RWPE2 (cell line): ENCODE measurements at places on chromosomes 16 and 17.

DNA sequence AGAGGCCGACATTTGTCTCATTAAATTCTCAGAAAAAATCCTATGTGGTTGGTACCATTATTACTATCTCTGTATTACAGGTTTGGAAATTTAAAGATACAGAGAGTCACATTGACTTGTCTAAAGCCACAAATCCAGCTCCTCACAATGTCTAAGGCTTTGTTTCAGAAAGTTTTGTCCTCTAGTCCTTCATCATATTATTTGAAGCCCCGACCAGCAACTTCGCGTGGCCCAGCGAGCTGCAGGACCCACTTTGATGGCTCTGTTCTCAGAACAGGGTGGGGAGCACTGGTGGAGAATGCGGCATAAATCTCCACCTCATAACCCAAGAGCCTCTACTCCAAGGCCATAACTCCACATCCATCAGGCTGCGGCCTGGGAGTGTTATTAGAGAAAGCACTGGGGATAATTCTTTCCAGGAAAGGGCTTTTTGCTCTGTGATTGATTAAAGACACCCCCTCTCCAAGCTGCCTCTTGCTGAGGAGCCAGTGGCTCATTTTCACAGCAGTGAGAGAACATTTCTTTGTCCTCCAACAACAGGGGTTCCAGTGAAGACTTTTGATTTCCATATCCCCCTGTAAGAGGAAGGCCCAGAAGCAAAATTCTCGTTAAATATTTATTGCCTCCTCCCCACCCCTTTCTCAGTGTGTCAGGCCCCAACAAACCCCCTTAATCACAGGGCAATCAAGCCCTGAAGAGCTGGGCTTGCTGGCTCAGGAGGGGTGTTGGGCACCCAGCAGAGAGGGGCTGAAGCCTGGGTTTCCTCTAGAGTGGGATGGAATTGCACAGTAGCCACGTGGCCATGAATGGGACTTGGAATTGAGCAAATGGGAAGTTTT is 113.7 kb upstream of the CDH11 start:
- no peak for DNase-seq

DNA sequence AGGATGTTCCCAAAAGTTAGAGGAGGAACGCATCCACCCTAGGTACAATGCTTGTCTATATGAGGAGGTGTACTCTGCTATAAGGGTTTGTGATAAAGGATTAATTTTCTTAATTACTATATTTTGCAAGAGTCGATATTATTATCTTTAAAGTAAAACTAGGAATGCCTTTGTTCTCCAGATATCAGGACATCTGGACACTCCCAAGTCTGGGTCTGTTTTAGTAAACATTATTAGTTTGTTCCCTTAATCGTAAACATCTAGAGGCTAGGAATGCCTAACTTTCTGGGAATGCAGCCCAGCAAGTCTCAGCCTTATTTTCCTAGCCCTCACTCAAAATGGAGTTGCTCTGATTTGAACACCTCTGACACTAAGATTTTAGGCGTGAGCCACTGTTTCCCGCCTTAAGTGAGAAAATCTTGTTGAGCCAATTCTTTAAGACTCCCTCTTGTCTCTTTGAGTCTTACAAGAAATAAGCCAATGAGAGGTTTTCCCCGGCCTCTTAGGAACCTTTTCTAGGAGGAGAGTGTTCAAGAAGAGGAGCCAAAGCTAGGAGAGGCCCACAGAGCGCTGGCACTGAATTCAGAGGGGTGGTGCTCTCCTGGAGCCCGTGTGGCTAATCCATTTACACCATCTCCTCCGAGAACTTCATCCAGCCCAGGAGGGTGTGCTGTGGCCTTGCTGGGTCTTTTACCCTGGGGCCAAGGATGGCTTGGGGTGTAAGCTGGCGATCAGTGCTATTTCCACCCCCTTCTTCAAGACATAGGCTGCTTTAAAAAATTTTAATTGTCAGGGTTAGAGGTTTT is 40.9 kb downstream of the SMARCE1 start:
- DNase-seq: no peak

DNA sequence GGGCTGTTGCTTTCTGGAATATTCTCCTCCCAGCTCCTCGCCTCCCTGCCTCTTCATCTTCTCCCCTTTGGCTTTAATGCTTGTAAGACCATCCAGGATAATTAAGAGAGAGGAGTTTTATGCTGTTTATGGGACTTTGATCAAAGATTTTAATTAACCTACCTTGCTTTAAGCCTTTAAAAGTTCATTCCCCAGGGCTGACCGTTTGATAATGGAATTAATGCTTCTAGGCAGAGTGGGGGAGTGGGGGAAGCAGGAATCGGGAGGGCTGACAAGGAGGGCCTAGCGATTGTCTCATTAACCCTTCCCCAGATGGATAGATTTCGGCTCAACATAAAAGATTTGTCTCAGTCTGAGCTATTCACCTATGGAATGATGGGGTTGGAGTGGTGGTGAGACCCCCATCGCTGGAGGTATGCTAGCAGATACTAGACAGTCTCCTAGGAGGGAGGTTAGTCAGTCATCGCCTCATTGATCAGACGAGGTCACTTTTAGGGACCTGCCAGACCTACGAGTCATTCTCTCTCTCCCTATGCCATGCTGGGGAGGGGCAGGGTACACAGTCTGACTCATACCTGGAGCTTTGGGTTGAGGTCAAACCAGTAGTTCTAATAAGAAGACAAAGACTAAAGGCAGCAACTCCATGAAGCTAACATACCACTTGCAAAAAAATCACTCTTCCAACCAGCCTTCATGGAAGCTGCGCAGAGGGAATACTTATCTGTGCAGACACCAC is 236.6 kb upstream of the NLRP1 start:
- no peak for DNase-seq

DNA sequence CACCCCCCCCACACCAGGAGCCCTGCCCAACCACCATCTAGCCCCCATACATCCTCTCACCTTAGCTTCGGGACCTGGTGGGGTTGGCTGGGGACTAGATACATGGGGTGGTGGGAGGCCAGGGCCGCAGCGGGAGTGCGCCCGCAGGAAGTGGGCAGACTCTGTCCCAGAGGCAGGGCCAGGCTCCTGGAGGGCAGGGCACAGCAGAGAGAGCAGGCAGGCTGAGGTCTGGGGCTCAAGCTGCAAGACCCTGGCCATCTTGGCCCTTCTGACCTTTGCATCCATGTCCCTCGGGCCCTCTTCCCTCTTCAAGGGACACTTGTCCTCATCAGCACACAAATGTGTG is 2.7 kb downstream of the ENKD1 start:
- DNase-seq: no peak

DNA sequence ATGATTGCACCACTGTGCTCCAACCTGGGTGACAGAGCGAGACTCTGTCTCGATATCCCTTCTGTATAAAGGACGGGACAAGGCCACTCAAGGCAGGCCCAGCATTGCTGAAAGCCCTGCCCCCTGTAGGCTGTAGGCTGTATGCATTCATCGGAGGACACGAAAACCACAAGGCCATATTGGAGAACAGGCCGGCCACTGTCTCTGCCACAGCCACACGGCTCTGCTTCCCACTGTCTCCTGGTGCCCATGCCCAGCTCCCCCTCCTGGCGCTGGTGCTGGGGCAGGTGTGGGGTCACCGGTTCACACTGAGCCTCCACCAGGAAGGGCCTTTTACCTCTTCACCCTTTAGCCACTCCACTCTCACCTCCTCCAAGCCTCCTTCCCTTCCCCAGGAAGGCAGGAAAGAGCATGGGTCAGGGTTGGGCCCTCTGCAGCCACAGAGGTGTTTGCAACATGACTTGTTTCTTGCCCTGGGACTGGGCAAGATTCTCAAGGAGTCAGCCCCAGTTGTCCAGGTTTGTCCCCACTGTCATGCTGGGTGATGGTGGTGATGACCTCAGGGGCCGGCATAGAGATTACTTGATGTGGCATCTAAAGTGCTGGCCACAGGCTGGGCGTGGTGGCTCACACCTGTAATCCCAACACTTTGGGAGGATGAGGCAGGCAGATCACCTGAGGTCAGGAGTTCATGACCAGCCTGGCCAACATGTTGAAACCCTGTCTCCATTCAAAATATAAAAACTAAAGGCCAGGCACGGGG is 5.3 kb upstream of the NTN3 start:
- DNase-seq: no peak

- DNase-seq: no peak
These were observed 7.3 kb downstream of the CACNA1H start for GRCh38 chr16:1159973-1160772.

GRCh38 chr16:53058441-53058840 is 3.6 kb downstream of the CHD9 start:
- no peak for DNase-seq

- DNase-seq: no peak
These were observed 17.6 kb downstream of the CASC3 start for GRCh38 chr17:40157973-40158372.

GRCh38 chr16:87703835-87704375 is 61.9 kb downstream of the KLHDC4 start:
- DNase-seq: no peak

DNA sequence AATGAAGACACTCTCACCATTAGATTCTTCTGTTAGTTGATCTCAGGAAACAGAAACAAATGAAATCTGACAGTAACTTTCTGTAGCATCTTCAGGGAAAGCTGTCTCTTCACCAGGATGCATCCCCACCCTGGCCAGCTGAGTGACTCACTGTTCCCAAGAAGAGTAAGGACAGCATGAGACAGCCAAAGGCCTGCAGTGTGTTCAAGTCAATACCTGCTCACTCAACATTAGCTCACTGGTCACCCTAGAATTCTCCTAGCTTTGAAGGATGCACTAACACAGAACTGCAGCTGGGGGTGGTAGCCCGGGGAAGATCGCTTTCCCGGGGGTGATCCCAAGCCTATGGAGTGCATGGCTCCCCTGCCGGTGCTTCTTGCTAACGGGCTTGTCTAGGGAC is 28.2 kb upstream of the CLEC18B start:
- DNase-seq: peak; percentile 85

DNA sequence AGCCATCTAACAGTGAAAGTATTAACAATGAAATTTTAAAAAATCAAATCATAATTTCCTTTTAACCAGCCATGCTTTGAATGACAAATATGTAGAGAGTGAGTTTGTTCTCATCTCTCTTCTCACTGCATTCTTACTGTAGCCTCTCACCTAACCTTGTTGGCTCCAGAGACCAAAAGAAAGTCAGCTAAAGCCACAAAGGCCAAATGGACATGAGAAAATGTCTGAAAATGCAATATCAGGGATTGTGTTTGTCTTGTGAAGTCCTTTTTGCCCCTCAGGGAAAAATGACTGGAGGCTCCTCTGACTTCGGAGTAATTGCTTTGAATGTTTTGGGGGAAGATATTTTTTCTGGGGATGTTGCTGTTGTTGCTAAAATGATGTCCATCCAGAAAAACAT is 166.3 kb downstream of the SLC39A11 start:
- DNase-seq: no peak

DNA sequence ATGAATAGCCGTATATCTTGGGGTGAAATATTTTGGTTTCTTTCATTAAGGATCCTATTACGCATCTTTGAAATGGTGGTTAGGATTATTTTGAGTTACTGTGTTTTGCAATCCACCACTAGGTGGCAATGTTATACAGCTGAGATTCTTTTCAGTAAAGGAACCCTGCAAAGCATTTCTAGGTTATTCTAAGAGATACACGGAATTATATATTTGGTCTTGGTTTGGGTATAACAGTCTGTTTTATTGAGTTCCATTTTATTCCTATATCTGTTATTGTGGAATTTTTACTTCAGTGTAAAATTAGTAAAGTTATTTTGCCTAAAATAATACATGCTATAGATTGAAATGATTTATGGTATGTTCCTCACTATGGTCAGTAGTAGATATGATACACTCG is 62.9 kb upstream of the CPHXL start:
- no peak for DNase-seq

DNA sequence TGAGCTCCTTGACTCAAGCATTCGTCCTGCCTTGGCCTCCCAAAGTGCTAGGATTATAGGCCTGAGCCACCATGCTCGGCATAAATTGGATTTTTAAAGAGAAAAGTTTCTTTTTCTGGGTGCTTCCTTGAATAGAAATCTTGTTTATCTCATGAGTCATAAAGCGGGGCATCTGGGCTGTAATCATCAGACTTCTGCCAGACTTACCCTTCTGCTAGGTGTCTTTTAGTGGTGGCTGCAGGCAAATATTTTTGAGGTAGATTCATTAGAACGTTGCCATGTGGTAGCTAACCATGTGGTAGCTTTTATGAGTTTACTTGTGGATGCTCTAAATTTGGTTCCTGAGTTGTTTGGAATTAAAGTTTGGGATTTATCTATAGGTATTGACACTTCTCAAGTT is 13.4 kb downstream of the PGS1 start:
- no peak for DNase-seq

DNA sequence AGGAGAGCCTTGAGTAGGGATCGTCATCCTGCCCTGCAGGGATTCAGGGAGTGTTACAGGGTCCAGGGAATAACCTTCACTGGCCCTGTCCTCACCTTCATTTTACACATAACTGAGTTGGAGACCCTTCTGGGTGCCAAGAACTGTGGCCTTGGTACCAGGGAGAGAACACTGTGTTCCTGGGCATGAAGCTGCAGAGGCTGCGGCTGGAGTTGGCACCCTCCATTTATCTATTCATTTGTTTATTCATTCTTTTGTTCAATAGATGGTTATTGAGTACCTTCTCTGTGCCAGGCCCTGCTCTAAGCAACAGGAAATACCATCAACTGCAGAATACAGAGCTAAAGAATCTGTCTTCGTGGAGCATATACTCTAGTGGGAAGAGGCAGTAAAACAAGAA is 6.7 kb downstream of the ABCC3 start:
- no peak for DNase-seq

- DNase-seq: no peak
These were observed 10.5 kb downstream of the TIMM22 start for GRCh38 chr17:1007310-1008007.

GRCh38 chr16:53498984-53499383 is 4.0 kb downstream of the AKTIP start:
- no peak for DNase-seq

DNA sequence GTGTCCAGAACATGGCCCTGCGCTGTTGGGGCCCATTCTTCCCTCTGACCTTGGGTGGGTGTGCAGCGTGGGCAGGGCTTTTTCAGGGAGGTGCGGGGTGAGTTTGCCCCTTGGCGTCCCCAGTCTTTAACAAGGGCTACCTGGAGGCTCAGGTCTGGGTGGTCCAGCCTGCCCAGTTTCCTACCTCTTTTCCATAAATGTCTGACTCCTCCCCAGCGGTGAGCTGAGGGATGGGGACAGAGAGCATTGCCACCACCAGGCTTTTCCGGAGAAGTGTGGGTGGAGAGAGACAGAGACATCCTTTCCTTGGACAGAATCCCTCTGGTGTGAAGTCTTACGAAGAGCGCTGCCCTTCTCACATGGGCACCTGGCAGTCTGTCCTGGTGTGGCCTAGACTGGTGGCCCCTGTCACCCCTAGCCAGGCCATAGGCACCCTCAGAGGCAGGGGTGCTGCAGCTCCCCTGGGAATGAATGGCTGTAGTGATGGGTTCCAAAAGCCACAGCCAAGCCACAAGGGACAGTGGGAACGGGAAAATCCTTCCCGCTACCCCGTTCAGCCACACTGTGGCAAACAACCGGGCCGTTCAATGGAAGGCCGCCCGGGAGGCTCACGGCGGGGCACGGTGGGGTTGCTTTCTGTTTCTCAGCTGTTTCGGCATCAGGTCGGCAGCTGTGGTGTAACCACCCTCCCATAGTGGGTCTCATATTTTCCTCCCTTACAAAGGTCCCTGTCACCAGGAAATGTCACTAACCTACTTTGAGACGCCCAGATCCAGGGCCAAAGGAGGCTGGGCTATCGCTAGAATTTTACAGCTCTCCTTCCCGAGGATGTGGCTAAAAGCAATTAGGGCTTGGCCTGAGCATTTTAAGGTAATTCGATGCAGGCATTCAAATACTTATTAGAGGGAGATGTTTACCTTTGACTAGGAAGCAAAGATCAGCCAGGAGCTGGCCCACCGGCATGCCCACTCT is 61.9 kb upstream of the GSE1 start:
- DNase-seq: no peak
